ENCODE measurements at places on chromosomes 4 and X.

DNA sequence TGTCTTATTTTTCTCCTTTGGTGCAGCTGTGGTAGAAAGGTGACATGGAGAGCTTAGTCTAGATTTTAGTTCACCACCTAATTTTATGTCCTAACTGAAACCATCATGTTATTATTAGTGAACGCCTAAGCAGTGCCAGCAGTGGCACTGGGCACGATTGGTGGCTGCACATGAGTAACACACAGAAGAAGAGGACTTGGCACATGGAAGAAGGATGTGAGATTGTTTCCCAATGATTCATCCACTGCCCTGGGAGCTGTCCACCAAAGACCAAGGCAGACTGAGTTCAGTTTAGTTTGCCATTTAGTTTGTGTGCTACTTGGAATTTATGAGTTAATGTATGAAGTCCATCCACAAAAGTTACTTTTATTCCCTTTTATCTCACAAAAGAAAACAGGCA is 68.1 kb upstream of the NAP1L5 start:
- DNase-seq: peak; percentile 14

GRCh38 chrX:71098302-71098701 is 2.7 kb downstream of the FOXO4 start:
- peak; percentile 6 for DNase-seq

DNA sequence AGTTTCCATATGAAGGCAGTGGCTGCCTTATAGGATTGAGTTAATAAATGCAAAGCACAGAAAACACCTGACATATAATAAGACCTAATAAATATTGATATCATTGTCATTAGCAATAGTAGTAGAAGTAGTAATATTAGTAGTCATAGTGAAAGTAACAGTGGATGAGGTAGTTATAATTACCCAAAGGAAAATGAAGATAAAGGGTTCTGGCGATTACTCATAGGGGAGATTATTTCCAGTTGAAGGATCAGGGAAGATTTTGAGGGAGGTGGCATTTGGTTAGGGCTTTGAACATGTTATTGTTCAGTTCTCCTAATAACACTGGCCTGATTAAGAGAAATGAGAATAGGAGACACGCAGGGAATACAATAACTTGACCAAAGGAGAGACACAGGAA is 131.9 kb upstream of the GPRIN3 start:
- DNase-seq: no peak

DNA sequence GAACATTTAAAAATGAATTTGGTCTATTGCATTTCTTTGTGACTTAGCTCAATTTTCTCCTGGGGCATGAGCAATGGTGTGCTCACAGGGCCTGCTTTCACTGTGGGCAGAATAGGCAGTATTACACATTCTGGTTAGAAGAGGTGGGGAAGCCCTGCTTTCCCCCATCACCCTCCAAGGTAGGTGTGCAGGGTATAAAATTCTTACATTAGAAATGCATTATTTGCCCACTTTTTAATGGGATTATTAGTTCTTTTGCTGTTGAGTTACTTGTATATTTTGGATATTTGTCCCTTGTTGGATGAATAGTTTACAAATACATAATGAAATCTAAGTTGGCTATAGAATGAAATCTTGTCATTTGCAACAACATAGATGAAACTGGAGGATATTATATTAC is 8.3 kb upstream of the STBD1 start:
- no peak for DNase-seq

- no peak for DNase-seq
Observed at GRCh38 chr4:38730830-38731646, 51.8 kb downstream of the TLR10 start.

GRCh38 chrX:138908577-138908976 is 197.1 kb upstream of the FGF13 start:
- no peak for DNase-seq

DNA sequence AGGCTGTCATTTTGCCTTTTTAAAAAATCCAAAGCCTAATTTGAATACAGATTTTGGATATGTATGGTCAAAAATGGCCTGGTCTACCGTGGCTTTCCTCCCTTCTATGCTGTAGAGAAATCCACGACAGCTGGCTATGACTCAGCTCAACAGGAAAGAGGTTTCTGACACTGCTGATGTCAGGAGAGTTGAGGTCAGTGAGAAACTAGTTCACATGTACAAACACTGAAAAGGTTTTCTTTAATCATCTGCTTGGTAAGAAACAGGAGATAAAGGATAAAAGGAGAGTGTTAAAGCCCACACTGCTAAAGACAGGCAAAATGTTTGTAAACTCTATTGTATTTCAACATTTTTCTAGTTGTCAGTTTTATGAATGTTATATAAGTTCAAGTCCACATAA is 113.9 kb downstream of the NYX start:
- peak; percentile 13 for DNase-seq

GRCh38 chrX:10193587-10193986 is 36.8 kb downstream of the CLCN4 start:
- no peak for DNase-seq
